Osteoblast (primary cell): ENCODE measurements at places on chromosomes 16 and 17. TPM values are rescaled to one million over a fixed set of nuclear protein-coding genes. Genes with fewer than 3 reads are reported as not detected.

Gene PDE6G
- total RNA-seq: not detected in 2 replicates

Gene HYDIN
- total RNA-seq: 2.9 and 3.2 TPM in 2 replicates

Gene SRCIN1
- not detected in 2 replicates for total RNA-seq

Gene CCDC144A
- 11.2 and 28.0 TPM in 2 replicates for total RNA-seq

Gene CAPNS2
- total RNA-seq: 1.1 and 2.1 TPM in 2 replicates
